H9 (cell line): ENCODE measurements at places on chromosomes 2 and 18. TPM values are rescaled to one million over a fixed set of nuclear protein-coding genes. Genes with fewer than 3 reads are reported as not detected.

The RBKS gene
- 1.6 and 2.3 TPM in 2 replicates for total RNA-seq

The NDC80 gene
- 38.5 and 39.5 TPM in 2 replicates for total RNA-seq

- H3K4me1 ChIP-seq = no peaks in the 10 kb centered on the region
- H3K4me3 ChIP-seq = no peak overlapping the region
- DNase-seq = no peak
- no peak overlapping the region for H3K27ac ChIP-seq
- H3K36me3 ChIP-seq = no peaks in the 10 kb centered on the region
Observed at GRCh38 chr2:194483041-194483440, 1174.0 kb upstream of the SLC39A10 start.

The SPP2 gene
- not detected in 2 replicates for total RNA-seq

The FSIP2 gene
- total RNA-seq = 1.8 and 2.4 TPM in 2 replicates

GRCh38 chr18:52536039-52536438 is 196.0 kb downstream of the DCC start:
- DNase-seq = no peak
- H3K4me3 ChIP-seq = no peak overlapping the region
- no peak overlapping the region for H3K27ac ChIP-seq
- no peaks in the 10 kb centered on the region for H3K36me3 ChIP-seq
- no peaks in the 10 kb centered on the region for H3K27me3 ChIP-seq
